Fibroblast of skin of back (primary cell): ENCODE measurements at places on chromosomes 11 and 22.

DNA sequence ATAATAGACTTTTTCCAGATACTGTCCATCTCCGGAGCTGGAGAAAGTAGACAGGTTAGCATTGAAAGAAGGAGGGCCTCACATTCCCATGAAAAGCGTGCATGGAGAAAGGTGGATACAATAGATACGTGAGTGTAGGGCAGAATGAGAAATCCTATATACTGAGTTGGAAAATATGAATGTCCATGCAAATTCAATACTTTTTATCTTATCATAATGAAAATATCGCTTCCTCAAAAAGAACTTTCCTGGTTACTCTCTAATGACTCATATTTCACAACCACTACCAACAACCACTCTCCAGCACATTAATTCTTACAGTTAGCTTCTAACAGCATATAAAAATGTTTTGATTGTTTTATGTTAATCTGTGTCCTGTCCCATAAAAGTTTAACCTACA is 22.0 kb upstream of the MS4A6A start:
- no peak for DNase-seq

GRCh38 chr11:34006876-34007275 is 44.7 kb upstream of the CAPRIN1 start:
- no peak for DNase-seq

DNA sequence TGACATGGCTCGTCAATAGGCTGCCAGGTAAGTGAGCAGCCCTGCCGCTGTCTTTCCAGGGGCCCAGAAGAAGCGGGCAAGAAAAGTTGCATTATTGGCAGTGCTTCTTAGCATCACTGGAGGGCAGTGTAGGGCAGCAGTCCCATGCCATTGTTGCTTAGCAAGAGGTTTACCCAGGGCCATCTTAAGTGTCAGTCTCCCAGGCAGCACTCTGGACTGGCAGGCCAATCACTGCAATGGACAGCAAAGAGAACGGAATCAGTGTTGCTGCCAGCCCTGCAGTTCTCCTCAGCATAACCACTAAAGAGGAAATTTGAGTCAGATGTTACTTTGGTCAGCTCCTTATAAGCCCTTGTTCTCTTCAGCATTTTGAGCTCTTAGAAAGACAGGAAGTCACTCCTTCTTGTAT is 13.4 kb upstream of the GRK2 start:
- DNase-seq = peak; percentile 38

GRCh38 chr11:15523543-15523942 is 408.8 kb downstream of the INSC start:
- DNase-seq = no peak

- no peak for DNase-seq
Observed at GRCh38 chr11:3042496-3043314, 14.5 kb downstream of the CARS1 start.

GRCh38 chr11:62545437-62546243 is 966 bp downstream of the AHNAK start:
- DNase-seq = peak; percentile 96

DNA sequence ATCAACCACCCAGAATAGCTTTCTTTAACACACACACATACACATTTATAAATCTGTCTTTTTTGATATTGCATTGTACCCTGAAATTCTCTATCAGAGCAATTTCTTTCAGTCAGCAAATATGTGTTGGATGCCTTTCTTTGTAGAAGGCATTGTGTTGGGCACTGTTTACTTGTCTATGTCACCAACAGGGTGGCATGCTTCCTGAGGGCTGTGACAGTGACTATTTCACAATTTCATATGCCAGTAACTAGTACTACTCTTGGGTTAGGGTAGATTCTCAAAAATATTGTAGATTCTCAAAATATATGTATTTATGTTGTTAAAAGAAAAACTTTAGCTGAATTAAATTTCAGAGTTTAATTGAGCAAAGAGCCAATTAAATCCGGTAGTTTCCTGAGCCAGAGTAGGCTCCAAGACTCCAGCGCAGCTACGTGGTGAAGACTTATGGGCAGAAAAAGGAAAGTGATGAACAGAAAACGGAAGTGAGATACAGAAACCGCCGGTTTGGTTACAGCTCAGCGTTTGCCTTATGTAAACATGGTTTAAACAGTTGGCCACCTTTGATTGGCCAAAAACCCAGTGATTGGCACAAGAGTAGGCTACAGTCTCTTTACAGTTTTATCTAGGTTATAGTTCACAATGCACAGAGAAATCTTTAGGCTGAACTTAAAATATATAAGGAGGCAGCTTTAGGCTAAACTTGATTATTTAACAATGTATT is 723.3 kb downstream of the NTM start:
- DNase-seq = no peak

GRCh38 chr11:47235163-47235562 is 13.5 kb downstream of the ACP2 start:
- no peak for DNase-seq

DNA sequence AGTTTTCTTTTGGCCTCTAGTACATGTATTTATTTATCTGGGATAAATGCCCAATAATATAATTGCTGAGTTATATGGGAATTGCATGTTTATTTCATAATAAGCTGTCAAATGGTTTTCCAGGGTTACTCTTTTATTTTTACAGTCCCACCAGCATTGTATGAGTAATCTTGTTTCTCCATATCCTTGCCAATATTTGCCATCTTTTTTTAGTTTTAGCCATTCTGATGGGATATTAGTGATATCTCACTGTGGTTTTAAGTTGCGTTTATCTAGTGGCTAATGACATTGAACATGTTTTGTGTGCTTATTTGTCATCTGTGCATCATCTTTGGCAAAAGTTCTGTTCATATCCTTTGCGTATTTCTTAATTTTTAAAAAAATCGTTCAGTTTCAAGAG is 372.8 kb upstream of the CCDC179 start:
- DNase-seq = peak; percentile 71

DNA sequence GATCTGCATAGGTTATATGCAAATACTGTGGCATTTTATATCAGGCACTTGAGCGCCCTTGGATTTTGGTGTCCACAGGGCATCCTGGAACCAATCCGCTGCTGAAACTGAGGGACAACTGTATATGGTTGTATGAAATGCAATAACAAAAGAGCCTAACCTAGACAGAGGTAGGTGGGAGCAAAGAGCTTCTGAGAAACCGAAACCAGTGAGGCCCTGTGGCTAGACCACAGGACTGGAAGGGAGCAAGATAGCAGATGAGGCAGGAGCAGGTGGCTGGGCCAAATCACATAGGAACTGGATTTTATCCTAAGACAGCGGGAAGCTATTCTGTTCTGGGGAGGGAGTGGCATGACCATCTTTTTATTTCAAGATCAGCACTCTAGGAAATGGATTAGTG is 30.1 kb downstream of the RCN1 start:
- DNase-seq = no peak

DNA sequence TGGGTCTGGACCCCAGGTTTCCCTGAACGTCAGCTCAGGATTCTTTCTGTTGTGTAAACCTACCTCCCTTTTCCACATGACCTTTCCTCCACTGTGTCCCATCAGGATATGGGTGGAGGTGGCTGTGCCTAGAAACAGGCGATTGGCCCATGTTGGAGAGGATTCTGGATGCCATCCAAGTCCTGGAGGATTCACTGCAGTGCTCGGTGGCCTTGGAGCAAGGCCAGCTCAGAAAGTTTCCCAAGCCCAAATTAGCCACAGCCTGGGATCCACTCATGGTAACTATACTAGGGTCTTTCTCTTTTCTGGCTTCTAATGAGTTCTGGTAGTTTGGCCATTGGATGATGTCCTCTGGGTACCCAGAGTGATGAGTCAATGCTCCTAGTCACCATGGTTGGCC is 141.6 kb downstream of the SNX19 start:
- no peak for DNase-seq

- DNase-seq = no peak
Observed at GRCh38 chr11:66124564-66124963, 54.5 kb downstream of the PACS1 start.

- DNase-seq = no peak
Observed at GRCh38 chr22:25420925-25421904, 143.3 kb upstream of the GRK3 start.

- DNase-seq = peak; percentile 48
Observed at GRCh38 chr11:60985991-60986915, 14.8 kb downstream of the CD6 start.

- DNase-seq = no peak
Observed at GRCh38 chr11:75194147-75194546, 43.2 kb downstream of the SLCO2B1 start.

- peak; percentile 46 for DNase-seq
Observed at GRCh38 chr22:22748297-22748743, 103.9 kb downstream of the GGTLC2 start.

DNA sequence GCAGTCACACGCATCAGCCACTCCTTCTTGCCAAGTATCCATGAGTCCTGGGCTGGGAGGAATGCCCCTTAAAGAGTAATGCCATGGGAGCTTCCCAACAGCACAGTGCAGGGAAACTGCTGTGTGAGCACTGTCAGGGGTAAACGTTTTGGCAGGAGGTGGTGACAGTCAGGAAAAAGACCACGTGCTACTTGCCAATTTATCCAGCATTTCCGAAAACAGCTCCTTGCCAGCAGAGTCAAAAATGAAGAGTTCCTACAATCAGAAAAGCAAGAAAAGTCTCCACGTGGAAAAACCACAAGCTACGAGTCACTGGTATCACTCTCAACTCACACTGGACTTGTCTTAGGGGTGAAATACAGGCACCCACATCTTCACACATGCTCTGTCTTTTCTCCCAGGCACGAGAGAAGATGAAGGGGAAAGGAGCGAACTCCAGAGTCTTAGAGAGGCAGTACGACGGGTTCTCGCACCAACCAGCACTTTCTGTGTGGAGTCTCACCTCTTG is 9.9 kb downstream of the IFT27 start:
- no peak for DNase-seq

DNA sequence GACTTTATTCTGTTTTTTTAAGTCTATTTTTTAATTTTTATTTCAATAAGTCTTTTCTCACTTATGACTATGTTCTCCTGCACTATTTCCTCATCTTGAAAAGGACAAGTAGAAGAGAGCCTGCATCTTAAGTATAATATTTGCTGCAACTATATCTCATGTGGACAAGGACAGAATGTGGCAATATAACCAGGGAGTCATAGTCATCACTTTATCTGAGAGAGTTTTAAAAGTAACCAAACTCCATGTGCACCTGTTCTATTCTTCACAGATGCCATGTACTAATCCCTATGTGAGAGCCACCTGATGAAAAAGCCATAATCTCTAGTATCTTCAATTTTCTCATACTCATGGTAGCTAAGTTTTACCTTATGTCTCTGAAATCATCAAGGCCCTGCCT is 104.2 kb upstream of the SOX6 start:
- DNase-seq = no peak

- DNase-seq = no peak
Observed at GRCh38 chr22:48779211-48779643, 1048.4 kb downstream of the BRD1 start.

- DNase-seq = no peak
Observed at GRCh38 chr11:2128511-2129307, 10.5 kb downstream of the IGF2 start.

GRCh38 chr11:77467233-77467632 is 6.7 kb downstream of the PAK1 start:
- DNase-seq = no peak
